GM12891 (cell line): ENCODE measurements at places on chromosomes 3 and 15.

GRCh38 chr15:58453931-58454793 lies 22.4 kb downstream of the LIPC start:
- no peak for DNase-seq

DNA sequence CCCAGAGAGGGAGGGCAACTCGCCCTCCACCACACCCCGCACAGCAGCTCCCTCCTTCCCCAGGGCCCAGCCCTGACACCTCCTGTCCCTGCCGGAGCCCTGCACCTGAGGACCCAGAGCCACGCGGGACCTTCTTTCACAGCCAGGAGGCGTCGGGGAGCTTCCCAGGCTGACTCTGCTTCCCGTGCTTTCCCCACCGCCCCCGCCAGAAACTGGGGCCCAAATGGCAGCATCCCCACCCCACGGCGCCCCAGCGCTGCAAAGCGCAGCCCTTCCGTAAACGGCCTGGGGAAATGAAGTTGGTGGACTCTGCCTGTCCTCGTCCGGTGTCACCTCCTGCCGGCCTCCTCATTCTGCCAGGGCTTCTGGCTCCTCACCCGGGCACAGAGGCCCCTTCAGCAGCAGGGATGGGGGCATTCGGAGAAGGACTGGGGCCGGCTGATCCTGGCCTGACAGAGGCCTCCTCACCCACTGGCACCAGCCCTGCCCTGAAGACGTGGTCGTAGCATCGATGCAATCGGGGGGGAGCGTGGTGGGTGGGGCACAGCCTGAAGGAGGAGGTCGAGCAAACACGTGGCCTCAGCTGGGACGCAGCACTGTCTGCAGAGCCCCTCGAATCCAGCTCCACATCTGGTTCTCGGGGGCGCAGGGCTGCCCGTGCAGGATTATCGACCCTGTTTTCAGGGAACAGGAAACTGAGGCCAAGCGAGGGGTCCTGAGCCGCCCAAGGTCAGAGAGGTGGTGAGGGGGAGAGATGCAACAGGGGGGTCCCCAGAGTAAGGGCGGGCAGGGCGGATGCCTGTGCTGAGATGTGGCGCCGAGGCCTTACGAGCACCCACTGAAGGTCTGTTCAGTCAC lies 235.4 kb downstream of the XXYLT1 start:
- no peak for DNase-seq

DNA sequence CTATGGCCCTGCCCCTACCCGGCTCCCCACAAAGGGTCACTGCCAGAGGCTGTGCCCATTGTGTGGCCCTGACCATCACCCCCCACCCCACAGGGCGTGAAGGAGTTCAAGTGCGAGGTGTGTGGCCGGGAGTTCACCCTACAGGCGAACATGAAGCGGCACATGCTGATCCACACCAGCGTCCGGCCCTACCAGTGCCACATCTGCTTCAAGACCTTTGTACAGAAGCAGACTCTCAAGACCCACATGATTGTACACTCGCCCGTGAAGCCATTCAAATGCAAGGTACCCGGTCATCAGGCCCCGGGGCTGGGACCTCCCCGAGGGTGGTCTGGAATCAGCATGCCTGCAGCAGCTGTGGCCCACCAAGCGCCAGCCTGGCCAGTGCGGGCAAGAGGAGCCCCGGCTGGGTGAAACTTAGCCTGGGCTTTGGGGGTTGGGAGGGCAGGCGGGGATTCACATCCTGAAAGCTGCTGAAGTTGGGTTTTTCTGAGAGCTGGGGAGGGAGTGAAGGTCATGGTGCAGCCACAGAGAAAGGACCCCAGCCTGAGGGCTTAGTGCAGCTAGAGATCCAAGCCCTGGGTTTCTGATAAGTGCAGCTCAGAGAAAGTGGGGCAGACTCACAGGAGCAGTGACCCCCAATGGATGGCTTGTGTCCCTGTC lies 29.2 kb downstream of the IDH2 start:
- no peak for DNase-seq

GRCh38 chr3:126339466-126339865 lies 17.7 kb downstream of the KLF15 start:
- DNase-seq, result no peak

GRCh38 chr3:142434503-142434902 lies 13.3 kb downstream of the XRN1 start:
- DNase-seq, result no peak

GRCh38 chr3:128285042-128285966 lies 132.0 kb downstream of the EEFSEC start:
- DNase-seq, result no peak

DNA sequence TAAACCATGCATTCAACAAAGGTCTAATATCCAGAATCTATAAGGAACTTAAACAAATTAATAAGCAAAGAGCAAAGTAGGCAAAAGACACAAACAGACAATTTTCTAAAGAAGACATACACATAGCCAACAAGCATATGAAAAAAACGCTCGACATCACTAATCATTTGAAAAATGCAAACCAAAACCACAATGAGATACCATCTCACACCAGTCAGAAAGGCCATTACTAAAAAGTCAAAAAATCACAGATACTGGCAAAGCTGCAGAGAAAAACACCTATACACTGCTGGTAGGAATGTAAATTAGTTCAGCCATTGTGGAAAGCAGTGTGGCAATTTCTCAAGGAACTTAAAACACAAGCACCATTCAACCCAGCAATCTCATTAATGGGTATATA lies 53.8 kb downstream of the FSIP1 start:
- DNase-seq, result no peak

GRCh38 chr3:189512821-189513220 lies 118.4 kb upstream of the TP63 start:
- DNase-seq, result no peak

- no peak for DNase-seq
Measured at GRCh38 chr3:27253831-27254230, 115.4 kb downstream of the NEK10 start.

DNA sequence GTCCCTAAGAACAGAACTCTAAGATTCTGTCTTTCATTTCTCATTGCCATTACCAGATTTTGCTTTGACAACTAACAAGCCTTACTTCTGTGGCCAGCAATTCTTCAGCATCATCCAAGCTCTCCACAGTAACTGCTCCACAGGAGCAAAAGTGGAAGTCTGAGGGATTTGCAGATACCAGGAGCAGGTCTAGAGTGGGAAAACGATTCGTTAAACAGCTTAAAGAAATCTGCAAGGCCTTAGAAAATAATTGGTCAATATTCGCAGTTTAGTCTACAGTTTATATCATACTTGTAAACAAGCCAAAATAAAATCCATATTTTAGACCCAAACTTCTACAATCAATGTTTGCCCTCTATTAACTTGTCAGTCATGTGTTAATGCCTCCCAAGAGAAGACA lies 24.1 kb downstream of the MYH15 start:
- DNase-seq, result no peak

GRCh38 chr15:101509279-101509678 lies 19.8 kb upstream of the PCSK6 start:
- DNase-seq, result no peak

- DNase-seq, result no peak
Measured at GRCh38 chr3:59709702-59710553, 660.1 kb upstream of the CFAP20DC start.

GRCh38 chr15:70430069-70430468 lies 332.4 kb upstream of the TLE3 start:
- DNase-seq, result no peak

GRCh38 chr3:178393824-178394223 lies 142.4 kb upstream of the KCNMB2 start:
- no peak for DNase-seq

DNA sequence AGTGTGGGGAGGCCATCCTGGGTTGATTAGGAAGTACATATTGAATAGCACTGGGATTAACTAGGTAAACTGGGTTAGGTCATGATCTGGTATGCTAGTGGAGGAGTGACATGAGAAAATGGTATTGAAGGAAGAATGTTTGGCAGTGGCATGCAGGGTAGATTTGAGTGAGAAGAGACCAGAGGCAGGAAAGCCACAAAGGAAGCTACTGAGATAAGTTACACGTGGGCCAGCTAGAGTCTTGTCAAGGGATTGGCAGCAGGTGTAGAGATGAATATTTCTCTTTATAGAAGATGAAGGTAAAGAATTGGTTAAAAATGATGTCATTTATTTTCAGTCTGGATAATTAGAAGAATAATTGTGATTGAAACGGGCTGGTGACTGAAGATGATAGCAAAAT lies 91.0 kb upstream of the TPRG1 start:
- DNase-seq, result no peak

DNA sequence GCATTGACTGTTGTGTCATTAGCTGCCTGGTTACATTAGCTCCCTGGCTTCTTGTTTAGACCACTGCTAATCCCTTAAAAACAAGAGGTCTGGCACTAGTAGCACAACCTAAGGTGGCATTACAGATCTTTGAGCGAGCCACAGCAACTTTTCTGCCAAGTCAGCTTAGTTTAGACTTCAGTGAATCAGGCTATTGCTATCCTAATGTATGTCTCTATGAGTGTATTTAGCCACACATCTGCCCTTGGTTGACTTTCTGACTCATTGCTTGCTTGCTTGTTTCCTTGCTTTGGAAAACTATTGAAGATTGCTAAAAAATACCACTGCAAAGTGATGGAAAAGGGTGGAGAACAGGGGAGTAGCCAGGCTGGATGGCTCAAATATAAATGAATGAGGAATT lies 50.2 kb downstream of the CHP1 start:
- DNase-seq, result no peak

DNA sequence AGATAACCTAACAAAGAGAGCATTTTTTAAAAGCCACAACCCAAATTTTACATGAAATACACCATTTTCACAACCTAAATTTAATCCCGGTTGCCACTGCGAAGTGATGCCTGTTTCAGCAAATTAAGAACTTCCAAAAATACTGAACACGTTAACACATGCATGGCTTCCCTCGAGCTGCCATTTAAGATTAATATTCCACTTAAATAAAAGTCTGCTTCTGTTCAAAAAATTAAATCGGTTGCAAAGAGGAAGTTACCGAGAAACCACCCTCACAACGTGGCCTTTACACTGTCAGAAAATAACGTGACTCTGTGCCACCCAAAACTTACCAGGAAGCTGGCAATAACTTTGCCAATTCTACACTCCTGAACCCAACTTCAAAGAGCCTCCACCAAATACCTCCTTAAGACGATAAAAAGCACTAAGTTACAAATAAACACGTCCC lies 1.2 kb downstream of the TBL1XR1 start:
- no peak for DNase-seq

DNA sequence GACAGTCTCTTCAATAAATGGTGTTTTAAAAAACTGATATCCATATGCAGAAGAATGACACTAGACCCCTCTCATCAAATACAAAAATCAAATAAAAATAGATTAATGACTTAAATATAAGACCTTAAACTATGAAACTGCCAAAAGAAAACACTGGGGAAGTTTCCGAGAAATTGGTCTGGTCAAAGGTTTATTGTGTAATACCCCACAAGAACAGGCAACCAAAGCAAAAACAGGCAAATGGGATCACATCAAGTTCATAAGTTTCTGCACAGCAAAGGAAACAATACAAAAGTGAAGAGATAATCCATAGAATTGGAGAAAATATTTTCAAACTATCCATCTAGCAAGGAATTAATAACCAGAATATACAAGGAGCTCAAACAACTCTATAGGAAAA lies 126.2 kb downstream of the GOLIM4 start:
- no peak for DNase-seq

GRCh38 chr15:68389936-68390817 lies 41.8 kb downstream of the ITGA11 start:
- no peak for DNase-seq

GRCh38 chr15:24916305-24917009 lies 38.3 kb upstream of the SNRPN start:
- DNase-seq, result no peak

- no peak for DNase-seq
Measured at GRCh38 chr3:111739311-111739911, 119.7 kb upstream of the PHLDB2 start.

DNA sequence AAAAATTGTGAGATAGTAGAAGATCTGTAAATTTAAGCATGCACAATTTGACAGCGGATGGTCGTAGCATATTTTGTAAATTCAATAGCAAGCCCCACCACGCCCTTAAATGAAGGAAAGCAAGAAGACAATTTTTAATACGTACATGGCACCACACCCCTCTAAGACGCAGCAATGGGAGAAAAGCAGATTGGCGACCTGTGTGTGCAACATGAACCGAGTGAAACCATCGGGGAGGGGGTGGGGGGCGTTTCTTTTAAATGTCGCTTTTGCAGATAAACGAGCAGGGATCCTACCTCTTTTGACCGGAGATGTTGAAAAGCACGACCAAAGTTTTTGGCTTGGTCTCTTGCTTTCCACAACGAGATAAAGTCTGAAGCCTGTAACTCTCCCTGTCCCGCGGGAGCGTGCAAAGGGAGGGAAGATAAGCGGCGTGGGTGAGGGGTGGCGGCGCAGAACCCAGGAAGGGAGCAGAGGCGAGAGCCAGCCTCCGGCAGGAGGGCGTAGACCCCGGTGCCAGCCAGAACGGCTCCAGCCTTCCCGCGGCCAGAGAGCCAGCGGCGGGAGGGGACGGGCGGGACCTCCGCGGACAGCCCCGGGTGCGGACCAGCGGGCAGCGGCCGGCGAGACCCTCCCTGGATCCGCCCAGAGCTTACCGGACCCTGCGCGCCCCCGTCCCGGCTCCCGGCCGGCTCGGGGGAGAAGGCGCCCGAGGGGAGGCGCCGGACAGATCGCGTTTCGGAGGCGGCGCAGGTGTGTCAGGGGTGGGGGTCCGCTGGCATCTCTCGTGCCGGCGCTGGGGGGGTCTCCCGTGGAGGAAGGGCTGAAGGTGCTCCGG lies at the start of gene CHL1:
Gene CHL1, plus strand, starts transcription at position 453 of the 838 bp plus-strand sequence. CDS start 123,014 bp downstream, outside the sequence.
- DNase-seq, result peak; percentile 23

DNA sequence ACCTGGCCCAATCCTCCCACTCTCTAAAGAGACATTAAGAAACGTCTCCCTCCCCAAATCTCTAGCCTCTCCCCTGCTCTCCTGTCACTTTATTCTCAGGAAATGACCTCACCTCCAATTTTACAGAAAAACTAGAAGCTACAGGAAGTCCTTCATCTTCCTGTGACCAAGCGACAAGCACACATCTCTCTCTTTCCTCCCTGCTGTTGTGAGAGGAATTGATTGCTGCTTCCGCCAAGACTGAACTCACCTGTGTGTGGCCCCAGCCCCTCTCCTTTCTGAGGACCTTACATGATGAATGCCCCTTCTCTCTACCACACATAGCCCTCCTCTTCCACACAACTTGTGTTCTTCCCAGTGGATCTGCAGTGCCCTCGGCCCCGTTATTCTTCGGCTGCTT lies 18.2 kb downstream of the DNAJB8 start:
- DNase-seq, result no peak

- no peak for DNase-seq
Measured at GRCh38 chr15:42083916-42084315, 10.4 kb downstream of the PLA2G4D start.

DNA sequence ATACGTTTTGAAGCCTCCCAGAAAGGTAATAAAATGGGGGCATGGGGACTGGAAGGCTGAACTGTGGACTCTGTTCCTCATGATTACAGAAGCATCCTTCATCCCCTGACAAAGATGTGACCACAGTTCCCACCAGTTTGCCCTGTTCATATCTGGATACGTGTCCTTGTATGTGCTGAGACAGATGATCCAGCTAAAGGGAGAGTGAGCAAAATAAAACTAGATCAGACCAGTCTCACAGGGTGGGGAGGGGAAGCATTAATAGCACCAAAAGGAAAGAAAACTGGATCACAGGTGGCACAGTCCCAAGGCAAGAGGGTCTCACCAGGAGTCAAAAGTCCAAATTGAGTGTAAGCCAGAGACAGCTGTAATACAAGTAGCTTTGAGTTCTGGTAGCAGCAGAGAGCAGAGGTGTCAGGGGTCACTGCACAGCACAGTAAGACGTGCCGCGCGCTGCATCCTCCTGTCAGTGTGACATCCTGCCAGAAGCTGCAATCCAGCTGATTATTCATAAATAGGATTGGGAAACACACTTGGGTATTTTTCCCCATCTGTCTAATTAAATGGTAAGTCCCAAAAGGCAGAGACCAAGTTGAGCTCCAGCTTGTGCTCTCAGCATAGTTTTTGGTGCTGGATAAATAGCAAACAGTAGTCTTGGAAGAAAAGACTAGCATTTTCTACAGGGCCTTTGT lies 560.0 kb upstream of the CFAP20DC start:
- DNase-seq, result no peak
